Hair follicle dermal papilla cell (primary cell): ENCODE measurements at places on chromosomes 1 and 21. TPM values are rescaled to one million over a fixed set of nuclear protein-coding genes. Genes with fewer than 3 reads are reported as not detected.

UBXN11 gene
- total RNA-seq: 3.6 and 5.7 TPM in 2 replicates

INSRR gene
- total RNA-seq: under 0.01 TPM in 2 replicates

FALEC gene
- total RNA-seq: not detected in 2 replicates

GBP4 gene
- 0.97 and 1.3 TPM in 2 replicates for total RNA-seq

MIXL1 gene
- total RNA-seq: not detected in 2 replicates

DISP1 gene
- 5.7 and 5.8 TPM in 2 replicates for total RNA-seq

GBP3 gene
- 36.8 and 50.5 TPM in 2 replicates for total RNA-seq

EEIG2 gene
- total RNA-seq: 22.0 and 23.2 TPM in 2 replicates

ATP13A2 gene
- total RNA-seq: 19.6 and 28.2 TPM in 2 replicates

DEDD gene
- 42.4 and 47.7 TPM in 2 replicates for total RNA-seq

RAP1GAP gene
- 0.16 and 0.24 TPM in 2 replicates for total RNA-seq
